ENCODE measurements at places on chromosomes 3 and 15. TPM values are rescaled to one million over a fixed set of nuclear protein-coding genes. Genes with fewer than 3 reads are reported as not detected.

DUOXA2 gene
- polyA plus RNA-seq: not detected

- peak; percentile 33 for DNase-seq
Measured at GRCh38 chr3:9600597-9600996, 47.0 kb upstream of the LHFPL4 start.

SLC9C1 gene
- 1.2 TPM for polyA plus RNA-seq

DNA sequence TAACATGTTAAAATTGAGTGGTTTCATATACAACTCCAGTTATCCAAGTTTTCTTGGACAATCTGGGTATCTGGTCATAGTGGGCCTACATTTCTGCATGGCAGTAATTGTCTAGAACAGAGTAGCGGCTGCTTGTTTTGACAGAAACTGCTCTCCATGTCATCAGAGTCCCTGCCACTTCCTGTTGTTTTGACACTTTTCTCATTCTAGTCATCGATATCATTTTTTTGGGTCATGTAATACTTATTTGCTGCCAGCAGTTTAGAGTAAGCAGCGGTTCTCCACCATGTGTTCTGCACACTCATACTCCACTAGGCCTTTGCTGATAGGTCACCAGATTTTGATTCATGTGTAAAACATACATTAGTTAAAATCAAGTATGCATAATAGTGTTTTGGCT lies 81.5 kb downstream of the SLC25A26 start:
- DNase-seq: no peak

DNA sequence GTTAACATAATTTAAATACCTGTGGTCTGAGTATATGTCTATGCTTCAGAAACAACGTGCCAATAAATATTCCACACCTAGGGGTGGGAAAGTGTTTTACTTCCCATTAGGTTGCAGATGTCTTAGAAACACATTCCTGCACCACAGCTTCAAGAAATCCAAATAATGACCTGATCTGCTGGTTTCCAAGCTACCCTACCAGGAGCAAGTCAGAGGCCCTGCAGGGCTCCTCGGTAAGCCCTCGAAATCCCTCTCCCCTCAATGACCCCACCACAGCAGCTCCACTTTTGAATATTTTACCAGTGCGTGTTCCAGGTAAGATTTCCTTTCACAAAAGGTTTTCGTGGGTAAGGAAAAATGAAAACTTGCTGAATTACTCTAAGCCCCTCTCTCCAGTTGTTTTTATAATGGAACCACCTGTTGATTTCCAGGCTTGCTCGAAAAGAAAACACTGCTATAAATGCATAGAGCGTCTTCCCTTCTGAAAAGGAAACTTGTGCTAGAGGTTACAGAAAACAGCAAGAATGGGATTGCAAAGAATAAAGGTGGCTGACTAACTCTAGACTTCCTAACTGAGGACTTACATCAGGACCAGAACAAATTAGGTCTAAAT lies 12.6 kb downstream of the IL12A start:
- DNase-seq: no peak

GRCh38 chr15:34339946-34340345 lies 2.4 kb upstream of the SLC12A6 start:
- DNase-seq: no peak

DNA sequence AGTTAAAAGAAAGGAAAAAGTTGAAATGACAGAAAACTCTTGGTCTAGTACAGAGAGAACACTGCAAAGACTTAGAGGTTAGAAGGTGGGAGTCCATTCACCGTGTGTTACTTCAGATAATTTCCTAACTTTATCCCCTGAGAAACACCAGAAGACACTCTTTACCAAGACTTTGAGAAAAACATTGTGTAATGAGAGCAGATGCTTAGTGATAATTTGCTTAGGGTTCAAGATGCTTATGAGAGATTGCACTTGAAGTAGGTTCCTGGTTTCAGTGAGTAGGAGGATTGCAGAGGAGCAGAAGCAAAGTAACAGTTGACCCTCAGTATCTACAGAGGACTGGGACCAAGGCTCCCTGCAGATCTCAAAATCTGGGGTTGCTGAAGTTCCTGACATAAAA lies 594.1 kb downstream of the NR2F2 start:
- DNase-seq: no peak

DNA sequence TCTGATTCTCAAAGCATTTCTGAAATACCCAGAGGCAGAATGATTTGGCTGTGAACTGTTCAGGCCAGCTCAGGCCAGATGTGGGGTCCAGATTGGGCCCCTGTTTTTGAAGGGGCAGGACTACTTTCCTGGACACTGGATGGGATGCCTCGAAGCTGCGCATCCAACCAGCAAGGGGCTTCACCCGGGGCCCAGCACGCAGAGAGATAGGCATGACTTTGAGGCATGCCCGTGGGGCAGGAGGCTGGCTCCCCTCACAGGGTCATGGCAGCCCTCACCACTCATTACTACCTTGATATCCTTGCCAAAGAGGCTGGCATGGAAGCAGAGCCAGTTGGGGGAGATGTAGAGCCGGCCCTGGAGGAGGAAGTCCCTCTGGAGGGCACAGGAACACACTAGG lies 30.1 kb downstream of the GRAMD2A start:
- DNase-seq: no peak

GRCh38 chr3:184524981-184525336 lies 36.6 kb upstream of the EPHB3 start:
- DNase-seq: no peak

COLQ gene
- polyA plus RNA-seq: 10.1 TPM

GRCh38 chr15:75201616-75202250 lies at the start of gene C15orf39:
C15orf39 (plus strand) TSS chr15:75201882; CDS start chr15:75206049, 4,167 bp downstream.
- no peak for DNase-seq

DNA sequence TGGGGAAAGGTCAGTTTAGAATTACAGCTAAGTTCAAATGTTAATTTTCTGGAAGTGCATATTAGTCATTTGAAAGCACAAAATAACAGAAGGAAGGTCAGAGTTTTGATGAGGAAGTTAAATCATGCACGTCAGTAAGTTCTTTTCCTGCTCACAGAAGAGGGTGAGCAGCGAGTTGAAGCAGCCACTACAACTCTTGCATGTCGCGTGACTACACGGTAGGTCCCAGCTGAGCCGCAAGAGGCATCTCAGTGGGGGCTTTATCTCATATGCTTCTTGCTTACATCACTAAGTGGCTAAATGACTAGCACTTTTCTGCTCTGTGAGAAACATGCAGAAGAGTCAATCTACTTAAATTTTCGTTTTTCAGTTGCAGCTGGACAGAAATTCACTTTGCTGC lies 21.3 kb upstream of the SEC62 start:
- DNase-seq: no peak

DNA sequence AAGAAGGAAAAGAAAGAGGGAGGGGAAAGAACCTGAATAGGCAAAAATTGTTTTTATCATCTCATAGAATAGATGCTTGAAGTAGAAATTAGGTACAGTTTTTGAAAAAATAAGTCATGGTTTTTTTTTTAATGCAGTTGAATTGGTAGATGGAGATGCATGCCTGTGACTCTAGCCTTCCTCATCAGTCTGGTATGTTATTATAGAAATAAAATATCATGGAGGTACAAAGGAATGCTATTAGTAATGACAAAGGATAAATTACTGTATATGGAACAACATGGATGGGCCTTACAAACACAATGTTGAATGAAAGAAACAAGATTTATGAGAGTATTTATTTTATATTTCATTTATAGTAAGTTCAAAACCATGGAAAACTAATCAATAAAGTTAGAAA lies 162.4 kb upstream of the GALNT15 start:
- DNase-seq: no peak

PLSCR4 gene
- 18.3 TPM for polyA plus RNA-seq

DUOXA1 gene
- 0.23 TPM for polyA plus RNA-seq

DNA sequence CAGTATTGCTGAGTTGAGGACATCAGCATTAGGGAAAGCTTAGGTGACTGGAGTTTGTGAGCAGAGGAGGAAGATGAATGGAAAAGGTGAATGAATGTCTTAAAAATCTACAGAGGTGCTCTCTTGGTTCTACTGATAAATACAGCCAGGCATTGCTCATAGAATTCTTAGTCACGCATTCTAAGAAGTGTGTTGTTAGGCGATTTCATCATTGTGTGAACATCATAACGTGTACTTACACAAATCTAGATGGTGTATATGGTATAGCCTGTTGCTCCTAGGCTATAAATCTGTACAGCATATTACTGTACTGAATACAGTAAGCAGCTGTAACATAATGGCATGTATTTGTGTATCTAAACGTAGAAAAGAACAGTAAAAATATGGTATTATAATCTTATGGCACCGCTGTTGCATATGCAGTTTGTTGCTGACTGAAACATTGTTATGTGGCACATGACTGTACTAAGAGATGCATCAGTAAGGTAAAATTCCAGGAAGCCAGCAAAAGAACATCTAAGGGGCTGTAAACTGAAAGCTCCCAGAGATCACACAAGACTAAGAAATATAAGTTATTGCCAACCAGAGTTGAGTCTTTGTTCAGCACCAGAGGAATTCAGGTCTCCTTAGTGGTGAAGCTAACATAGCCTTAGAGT lies 42.9 kb upstream of the ASB14 start:
- no peak for DNase-seq

GRCh38 chr3:132211896-132212295 lies 105.3 kb upstream of the ACP3 start:
- no peak for DNase-seq

ZNF774 gene
- 5.4 TPM for polyA plus RNA-seq

DNA sequence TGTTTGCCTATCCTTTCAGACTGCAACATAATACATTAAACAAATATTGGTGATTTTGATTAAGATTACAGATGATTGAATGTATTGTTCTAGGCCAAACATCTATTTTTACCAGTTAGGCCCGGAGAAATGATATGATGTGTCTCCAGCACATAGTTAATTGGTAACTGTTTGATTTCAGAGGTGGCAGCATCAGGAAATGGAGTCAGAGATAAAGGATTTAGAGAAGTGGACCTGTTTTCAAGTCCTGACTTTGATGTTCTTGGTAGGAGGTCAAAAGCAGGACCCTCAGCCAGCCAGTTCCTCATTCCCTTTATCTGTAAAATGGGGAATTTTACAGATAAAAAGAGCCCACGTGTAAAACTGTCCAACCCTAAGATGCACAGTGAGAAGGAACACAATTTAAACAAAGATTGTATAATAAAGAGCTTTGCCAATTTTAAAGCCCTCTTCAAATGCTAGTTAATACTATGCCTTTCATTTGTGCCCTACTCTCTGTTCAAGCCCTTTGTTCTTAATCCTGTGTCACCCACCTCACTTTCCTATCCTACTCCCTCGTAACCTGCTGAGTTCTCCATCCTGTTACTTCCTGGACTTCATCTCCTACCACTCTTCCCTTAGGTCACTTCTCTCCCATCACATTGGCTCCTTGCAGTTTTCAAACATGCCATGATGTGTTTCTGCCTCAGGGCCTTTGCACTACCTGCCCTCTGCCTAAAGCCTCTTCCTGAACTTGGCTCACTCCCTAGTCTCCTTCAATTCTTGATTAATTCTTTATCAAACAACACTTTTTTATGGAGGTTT lies 2.5 kb downstream of the TMEM212 start:
- DNase-seq: no peak
